PC-3 (cell line): ENCODE measurements at places on chromosomes 5 and 9. TPM values are rescaled to one million over a fixed set of nuclear protein-coding genes. Genes with fewer than 3 reads are reported as not detected.

The CENPP gene
- total RNA-seq: 2.7 and 8.3 TPM in 2 replicates

The SLC46A2 gene
- not detected in 2 replicates for total RNA-seq

The DPYSL3 gene
- 19.5 and 20.6 TPM in 2 replicates for total RNA-seq

The SCGB3A1 gene
- not detected in 2 replicates for total RNA-seq

The DNAH5 gene
- 3.4 and 3.5 TPM in 2 replicates for total RNA-seq

The NXNL2 gene
- total RNA-seq: 0.66 TPM in 1 of 2 replicates, not detected in the other

The MRPS30 gene
- total RNA-seq: 139 and 149 TPM in 2 replicates

The NUTM2F gene
- not detected in 2 replicates for total RNA-seq

The MARVELD2 gene
- total RNA-seq: 12.5 and 15.4 TPM in 2 replicates

The COL23A1 gene
- total RNA-seq: not detected in 2 replicates

The TTC33 gene
- total RNA-seq: 9.0 and 11.6 TPM in 2 replicates

The GRIN1 gene
- 0.11 TPM in 1 of 2 replicates, not detected in the other for total RNA-seq

The SEPTIN8 gene
- total RNA-seq: 21.9 and 29.4 TPM in 2 replicates

The TMEM232 gene
- 1.4 TPM in 1 of 2 replicates, not detected in the other for total RNA-seq

The CD274 gene
- total RNA-seq: 3.8 and 5.1 TPM in 2 replicates

The TMEM171 gene
- 1.8 and 2.4 TPM in 2 replicates for total RNA-seq

DNA sequence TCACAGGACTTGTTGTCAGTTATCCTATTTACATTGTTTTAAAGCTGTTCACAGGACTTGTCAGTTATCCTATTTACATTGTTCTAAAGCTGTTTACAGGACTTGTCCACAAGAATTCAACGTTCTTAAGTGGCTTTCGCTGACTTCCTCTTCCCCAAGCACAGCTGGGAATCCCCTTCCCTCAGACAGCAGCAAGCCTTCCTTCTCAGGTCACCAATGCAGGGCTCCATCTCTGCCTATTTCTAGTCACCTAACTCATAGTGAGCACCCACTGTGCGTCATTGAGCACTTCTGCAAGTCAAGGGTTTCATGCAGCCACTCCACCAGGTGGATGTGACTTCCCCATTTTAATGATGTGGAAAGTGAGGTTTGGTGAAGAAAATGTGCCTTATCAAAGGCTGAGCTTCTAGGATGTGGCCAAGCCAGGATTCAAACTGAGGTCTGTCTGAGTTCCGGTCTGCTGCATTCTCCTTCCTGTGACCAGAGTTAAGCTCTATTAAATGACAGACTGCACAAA lies 109.8 kb upstream of the ZNF462 start:
- no peak for DNase-seq

GRCh38 chr5:68285851-68286611 lies 70.5 kb downstream of the PIK3R1 start:
- DNase-seq: peak; percentile 39

DNA sequence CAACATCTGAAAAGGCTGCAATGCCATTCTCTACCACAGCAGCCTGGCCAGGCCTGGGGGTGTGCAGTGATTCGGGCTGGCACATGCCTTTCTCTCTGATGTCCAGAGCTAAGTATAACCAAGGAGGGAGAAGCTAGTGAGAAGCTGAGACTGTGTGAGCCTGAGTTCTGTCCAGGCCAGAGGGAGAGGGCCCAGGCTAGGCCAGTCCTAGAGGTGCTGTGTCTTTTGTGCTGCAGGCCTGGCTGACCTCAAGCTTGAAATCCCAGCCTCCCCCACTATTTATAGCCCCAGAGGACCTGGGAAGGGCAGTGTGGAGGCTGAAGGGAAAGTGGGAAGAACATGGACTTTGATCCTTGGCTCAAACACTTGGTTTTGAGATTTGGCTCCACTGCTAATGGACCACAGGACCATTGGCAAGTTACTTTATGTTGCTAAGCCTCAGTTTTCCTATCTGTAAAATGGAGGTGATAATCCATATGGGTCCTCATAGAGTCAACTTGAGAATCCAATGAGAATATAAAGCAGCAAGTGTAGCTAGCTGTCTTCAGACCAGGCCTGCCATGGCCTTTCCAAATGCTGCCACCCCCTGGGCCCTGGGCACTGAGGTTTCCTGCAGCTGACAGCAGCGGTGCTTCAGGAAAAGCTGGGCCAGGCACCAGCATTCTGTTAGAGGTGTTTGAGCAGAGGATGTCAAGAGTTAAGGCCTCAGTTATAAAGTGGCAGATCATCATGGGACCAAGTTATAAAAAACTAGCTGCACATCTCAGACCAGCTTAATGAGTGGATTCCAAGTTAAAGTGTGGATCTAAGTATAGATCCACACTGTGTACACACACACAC lies 21.1 kb downstream of the BNIP1 start:
- no peak for DNase-seq

- DNase-seq: peak; percentile 24
Observed at GRCh38 chr5:153445875-153446579, 44.4 kb upstream of the GRIA1 start.

GRCh38 chr9:104993291-104993963 lies 65.5 kb upstream of the ABCA1 start:
- no peak for DNase-seq

GRCh38 chr9:128106181-128106939 lies 21.2 kb downstream of the PTGES2 start:
- no peak for DNase-seq

DNA sequence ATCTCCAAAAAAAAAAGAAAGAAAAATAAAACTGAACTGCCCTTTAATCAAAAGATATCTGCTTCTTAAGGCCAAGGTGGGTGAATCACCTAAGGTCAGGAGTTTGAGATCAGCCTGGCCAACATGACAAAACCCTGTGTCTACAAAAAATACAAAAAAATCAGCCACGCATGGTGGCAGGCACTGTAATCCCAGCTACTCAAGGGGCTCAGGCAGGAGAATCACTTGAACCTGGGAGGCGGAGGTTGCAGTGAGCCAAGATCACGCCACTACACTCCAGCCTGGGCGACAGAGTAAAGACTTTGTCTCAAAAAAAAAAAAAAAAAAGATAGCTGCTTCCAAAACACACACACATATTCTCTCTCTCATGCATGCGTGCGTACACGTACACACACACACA lies 17.8 kb downstream of the SCAI start:
- DNase-seq: no peak

GRCh38 chr5:170633235-170634081 lies 129.6 kb downstream of the KCNIP1 start:
- DNase-seq: peak; percentile 48

- peak; percentile 34 for DNase-seq
Observed at GRCh38 chr9:138022121-138022741, 144.6 kb downstream of the CACNA1B start.

DNA sequence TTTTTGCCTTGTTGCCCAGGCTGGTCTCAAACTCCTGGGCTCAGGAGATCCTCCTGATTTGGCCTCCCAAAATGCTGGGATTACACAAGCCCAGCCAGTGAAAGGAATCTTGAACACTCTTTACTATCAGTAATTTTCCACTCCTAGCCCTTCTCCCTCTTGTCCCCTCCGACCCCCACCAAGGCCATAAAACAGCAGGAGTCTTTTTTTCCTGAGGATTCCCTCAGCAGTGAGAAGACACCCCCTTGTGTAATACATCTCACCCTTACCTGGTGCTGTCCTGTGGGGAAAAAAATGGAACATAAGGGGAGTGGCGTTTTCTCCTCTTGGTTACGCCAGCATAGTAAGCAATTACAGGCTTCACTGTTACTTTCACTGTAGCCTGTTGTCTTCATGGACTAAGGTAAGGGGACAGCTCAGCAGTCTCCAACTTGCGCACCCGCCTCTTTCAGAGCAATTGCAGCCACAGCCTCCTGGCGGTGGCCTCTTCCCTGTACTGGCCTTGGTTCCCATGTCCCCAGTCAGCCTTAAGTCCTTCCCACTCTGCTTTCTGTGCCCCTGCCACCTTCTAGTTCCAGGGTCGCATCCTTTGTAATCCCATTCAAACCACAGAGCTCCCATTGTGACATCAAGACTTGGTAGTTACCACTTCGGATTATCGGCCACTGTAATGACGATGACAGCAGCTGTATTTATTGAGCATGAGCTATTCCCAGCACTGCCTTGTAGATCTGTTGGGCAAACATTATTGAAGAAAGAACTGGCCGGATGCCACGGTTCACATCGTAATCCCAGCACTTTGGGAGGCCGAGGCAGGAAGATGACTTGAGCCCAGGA lies 10.0 kb downstream of the NAIF1 start:
- peak; percentile 55 for DNase-seq

DNA sequence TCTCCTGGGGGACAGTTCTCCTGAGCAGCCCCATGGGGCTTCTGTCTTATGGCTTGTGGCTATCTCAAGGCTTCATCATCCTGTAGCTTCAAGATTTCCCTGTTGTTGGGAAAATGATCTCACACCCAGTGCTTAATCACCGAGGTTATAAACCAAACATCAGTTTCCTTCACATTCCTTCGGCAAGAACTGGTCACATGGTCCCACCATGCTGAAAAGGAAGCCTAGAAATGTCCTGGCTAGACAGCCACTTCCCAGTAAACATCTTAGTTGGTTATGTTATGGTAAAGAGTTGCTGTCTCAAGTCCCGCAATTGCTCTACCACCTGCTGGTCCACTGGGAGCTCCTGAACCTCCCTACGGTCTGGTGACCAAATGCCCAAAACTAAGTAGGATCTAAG lies 66.0 kb downstream of the RAB3C start:
- DNase-seq: no peak

DNA sequence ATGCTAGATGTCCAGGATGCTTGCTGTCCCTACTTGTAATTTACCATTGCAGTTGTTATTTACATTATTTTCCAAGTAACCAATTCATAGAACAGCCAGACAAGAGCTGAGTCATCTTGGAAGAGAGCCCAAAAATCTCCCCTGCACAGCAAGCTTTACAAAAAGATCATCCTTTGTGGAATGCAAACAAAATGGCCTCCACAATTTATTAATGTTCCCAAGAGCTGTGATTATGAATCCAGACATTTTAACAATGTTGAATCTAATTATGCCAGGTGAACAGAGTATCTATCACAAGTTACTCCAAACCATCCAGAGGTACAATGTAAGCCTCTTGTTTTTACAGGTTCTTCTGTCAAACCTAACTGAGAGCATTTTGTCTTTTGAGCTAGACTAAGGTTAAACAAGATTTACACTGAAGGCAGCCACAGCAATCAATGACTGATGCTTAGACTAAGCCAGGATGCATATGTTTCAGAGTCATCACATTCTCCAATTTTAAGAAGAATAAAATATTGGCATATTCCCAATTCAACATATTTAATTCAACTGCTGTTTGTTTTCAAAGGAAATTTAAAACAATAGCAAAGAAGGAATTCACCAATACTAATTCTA lies 95.3 kb upstream of the SLC12A2 start:
- DNase-seq: peak; percentile 97

DNA sequence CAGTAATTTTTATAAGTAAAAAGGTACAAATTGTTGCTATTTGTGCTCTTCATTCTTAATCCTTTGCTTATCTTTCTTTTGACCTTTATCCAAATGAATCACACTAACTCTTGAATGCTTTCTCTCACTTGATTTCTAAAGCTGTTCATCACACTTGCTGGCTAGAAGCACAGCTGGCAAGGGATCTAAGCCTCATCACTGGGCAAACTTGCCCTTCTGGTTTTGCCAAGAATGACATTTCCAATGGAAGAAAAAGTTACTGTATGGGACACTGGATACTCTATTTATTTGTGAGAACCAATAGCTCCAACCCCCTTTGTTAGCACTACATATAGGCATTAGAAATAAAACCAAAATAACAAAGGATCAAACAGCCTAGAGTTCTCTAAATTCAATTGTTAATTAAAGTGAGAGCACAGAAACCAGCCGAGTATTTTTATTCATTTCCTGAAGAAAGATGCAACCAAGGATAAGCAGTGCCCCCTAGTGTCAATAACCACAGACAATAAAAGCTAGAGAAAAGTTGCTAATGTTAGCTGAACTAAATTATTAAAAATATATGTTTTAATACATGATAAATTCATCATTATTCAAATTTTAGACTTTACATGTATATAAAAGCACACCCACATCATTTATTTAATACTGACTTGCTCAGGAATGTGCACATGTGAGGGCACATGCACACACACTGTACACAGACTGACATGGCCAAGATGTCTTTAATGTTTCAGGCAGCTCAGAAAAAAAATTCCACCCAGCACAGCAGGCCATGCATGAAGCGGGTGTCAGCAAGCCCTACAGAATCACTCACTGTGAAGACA lies 59.8 kb upstream of the POU5F2 start:
- DNase-seq: peak; percentile 90

DNA sequence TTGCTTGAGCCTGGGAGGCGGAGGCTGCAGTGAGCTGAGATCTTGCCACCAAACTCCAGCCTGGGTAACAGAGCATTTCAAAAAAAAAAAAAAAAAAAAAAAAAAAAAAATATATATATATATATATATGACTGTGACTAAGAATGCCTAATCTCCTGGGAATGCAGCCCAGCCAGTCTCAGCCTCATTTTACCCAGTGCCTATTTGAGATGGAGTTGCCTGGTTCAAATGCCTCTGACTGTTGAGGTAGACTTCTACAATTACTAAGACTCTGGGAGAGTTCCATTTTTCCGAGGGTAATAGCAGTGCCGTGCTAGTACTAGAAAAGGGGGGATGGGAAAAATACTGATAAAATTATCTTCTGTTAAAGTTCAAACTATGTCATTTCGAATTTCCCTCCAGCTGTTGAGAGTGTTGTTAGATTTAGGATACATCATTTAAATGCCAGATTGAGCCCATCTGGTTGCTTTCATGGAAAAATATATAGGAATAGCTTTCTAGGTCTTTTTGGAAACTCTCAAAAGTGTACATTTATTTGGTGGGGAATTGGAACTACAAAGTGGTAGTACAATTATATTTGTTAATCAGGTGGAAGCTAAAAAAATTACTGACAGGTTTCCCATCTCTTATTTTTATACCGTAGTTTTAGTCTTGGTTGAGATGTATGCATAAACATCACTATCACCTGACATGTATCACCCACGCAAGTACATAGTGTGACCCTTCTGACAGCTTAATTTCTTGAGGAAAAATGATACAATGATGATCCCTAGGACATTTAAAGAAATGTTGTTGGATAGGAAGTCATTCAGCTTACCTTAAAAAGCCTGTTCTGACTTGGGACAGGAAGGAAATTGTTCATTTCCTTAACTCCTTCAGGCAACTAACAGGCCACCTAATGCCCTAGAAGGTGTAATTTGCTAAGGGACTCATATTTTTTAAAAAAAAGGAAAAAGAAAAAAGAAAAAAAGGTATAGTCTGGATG lies 214.9 kb downstream of the ADAMTSL1 start:
- DNase-seq: no peak

- no peak for DNase-seq
Observed at GRCh38 chr5:128842241-128842640, 123.0 kb upstream of the SLC27A6 start.

- no peak for DNase-seq
Observed at GRCh38 chr5:154358516-154359220, 87.1 kb upstream of the SAP30L start.

GRCh38 chr9:520302-520701 lies 305.6 kb downstream of the DOCK8 start:
- DNase-seq: no peak

DNA sequence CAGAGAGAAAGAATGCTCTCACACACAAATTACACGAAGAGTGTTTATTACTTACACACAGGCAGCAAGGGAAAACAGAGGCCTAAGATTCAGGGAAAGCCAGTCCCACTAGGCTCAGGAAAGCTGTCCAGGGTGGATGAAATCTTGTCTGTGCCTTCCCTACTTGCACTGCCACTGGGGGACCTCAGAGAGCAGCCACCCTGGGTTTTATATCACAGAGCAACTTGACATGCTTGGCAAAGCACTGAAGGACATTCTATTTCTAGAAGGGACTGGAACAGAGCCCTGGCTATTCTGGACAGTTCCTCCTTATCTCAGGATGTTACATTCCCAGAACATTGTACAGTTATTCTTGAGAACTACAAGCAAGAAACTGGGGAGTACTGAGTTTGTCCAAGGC lies 7.5 kb upstream of the PRSS3 start:
- no peak for DNase-seq

GRCh38 chr5:22611327-22611726 lies 241.8 kb downstream of the CDH12 start:
- DNase-seq: no peak
